Mesenteric fat pad (tissue), 1 donor: ENCODE measurements at places on chromosomes 3 and 15. TPM values are rescaled to one million over a fixed set of nuclear protein-coding genes. Genes with fewer than 3 reads are reported as not detected.

The LTK gene
- total RNA-seq: 0.77 TPM

The TMEM44 gene
- total RNA-seq: 12.4 TPM

DNA sequence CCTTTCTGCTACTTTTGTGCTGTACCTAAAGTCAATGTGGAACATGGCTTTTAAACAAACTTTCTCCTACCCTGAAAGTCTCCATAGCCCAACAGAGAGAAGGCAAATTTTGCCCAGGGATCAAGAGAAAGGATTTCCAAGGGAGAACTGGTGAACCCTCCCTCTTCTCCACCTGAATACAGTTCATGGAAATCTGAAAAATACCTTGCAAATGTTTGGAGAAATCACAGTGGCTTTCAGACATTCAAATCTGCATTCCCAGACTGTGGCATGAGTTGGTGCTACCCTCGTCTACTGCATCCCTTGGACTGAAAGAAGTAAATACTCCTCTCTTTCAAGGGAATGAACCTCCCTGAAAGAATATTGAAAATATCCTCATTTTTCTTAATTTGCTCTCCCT lies 38.7 kb downstream of the ZIC4 start:
- no peak for DNase-seq

GRCh38 chr3:22231061-22231460 lies 480.1 kb upstream of the ZNF385D start:
- no peak for DNase-seq

GRCh38 chr3:121481106-121481880 lies 64.5 kb downstream of the POLQ start:
- DNase-seq: no peak

GRCh38 chr3:61704807-61705206 lies 143.4 kb downstream of the PTPRG start:
- DNase-seq: no peak

GRCh38 chr3:118671192-118671591 lies 363.5 kb downstream of the IGSF11 start:
- no peak for DNase-seq

- DNase-seq: no peak
Observed at GRCh38 chr15:97234851-97235610, 725.5 kb upstream of the ARRDC4 start.
